ENCODE measurements at places on chromosomes 1 and 21.

DNA sequence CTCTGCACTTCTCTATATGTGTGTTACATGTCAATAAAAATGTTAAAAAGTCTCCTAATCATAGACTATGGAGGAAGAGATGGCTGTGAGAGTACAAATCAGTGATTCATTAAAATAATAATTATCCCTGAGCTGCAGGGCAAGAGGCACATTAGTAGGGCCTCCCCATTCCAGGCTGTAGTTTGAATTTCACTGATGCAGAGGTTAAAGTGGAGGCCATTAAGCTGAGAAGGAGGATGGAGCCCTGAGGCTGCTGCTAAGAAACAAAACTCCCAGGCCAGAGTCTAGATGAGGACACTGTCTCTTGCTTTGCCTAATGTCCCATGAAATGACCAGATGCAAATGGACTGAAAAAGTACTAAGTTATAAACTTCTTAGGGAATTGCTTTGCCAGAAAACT, 89.1 kb upstream of the WDR26 start:
- no peak for DNase-seq

DNA sequence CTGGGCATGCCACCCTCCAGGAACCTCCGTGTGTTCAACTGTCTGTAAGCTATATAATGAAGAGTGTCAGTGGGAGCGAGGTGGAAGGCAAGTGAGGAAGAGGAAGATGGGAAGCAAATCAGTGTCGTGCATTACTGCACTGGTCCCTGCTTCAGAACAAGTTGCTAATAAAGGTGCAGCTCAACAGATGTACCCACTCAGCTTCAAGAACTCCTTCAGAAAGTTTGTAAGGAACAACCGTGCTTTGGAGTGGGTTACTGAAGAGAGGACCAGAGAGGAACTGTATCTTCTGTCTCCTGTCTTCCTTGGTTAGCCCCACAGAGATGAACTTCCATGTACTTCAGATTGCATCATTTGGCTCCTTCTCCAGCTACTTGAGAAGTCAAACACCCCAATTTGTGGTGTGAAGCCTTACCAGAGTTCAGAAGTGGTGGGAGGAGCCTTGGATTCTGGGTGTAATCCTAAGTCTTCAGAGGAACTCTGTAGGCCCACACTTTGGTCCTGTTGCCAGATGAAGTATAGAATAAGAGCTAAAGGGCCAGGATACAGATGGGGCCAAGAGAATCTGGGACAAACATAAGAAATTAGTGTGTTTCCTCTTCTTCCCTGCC, 290.5 kb upstream of the PROX1 start:
- DNase-seq = no peak

DNA sequence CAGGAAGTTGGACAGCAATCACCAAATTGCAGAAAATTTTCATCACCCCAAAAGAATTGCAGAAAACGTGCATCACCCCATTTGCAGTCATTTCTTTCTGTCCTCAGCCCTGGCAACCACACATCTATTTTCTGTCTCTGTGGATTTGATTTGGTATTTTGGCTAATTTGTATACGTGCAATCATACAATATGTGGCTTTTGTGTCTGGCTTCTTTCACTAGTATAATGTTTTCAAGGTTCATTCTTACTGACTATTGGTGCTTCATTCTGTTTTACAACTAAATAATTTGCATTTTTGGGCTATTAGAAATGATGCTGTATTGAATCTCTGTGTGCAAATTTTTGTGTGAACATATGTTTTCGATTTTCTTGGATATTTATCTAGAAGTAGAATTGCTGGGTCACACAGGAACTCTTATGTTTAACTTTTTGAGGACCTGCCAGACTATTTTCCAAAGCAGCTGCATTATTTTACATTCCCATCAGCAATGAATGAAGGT, 24.8 kb upstream of the PRDM2 start:
- peak; percentile 60 for DNase-seq

DNA sequence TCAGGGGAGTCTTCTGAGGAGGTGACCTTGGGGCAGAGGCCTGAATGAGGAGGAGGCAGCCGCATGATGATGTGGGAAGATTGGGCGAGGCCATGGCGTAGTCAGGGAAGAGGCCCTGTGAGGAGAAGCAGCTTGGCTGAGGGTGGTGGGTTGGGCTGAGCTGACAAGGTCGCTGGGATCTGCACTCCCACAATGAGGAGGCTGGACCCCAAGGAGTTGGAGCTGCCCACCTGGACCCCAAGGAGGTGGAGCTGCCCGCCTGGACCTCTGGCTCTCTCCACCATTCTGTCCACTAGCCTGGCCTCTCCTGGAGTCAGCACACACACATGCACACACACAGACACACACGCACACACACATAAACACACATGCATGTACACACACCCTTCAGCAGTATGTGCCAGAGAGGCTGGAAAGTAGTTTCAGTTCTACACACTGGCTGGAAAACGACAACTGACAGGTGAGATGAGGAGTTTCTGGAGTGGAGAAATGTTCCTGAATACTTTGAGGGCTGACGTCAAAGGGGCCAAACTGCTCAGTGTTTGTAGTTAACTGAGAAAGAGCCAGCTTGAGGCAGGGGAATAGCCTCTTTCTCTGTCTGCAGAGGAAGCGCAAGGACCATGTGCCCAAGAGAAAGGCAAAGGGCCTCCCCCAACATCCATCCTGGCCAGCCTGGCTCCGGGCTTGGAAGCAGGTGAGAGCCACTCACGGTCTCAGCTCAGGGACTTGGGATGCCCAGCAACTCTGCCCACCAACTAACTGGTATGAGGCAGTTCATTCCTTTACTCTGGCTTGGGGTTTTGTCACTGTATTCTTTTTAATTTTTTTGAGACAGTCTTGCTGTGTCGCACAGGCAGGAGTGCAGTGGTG, 7.1 kb downstream of the SMPDL3B start:
- DNase-seq = no peak

GRCh38 chr1:32997381-32997891, 32.8 kb upstream of the RNF19B start:
- no peak for DNase-seq

DNA sequence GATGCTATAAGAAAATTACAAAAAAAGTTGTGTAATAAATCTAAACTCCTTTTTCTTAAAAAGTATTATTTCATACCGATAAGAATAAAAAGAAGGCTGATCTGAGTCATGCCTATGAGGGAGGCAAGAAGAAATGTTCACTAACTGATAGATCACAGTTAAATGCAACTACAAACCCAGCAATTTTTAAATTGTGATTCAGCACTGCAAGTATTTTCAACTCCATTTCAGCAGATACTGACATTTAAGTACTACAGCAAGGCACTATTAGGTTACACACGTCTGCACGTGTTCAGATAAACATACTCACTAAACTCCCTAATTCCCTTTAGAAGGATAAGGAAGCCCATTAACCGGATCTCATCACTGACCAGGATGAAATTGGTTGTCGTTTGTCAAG, 213.3 kb upstream of the ZRANB2 start:
- DNase-seq = peak; percentile 57

GRCh38 chr1:89837036-89837481, 16.2 kb downstream of the LRRC8D start:
- no peak for DNase-seq

DNA sequence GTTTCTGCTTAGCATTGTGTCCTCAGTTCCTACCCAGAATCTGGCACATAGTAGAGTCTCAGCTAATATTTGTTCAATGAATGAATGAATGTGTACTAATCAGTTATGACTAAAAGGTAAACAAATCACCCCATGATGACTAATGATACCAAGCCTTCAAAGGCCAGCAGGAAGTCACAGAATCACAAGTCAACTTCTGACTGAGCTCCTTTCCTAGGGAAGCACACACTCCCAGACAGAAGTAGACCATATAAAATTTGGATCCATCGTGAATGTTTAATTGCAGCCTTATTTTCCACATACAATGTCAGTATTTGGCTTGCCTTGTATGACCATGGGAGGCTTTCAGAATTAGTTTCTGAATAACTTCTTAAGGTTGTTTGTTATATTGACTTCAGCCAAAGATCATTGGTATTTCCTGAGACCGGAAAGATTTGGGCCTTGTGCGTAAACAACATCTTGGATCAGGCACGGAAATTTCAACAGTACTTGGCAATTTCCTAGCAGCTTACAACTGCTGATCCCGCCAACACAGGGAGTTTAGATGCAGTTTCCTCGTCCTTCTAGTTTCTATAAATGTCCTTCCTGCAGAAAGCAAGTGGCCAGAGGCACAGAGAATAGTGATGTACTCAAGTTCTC, 185.9 kb upstream of the ATP1B1 start:
- no peak for DNase-seq

DNA sequence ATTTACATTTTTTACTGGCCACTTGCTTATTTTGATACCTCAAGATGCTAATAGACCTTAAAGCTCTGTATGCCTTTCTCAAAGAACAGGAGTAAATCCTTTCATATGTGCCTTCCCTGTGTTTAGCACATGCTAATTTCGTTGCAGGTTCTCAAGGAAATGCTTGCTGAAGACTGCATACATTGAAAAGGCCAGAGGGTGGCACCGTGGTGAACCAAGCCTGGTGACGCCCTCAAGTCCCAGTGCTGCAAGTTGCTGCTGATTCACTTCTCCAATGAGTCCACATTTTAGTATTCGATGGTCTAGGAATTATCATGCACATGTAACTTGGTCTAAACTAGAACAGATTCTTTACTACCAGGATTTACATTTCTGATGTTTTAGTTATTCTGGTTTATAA, 94.1 kb downstream of the CLDN17 start:
- DNase-seq = peak; percentile 29

DNA sequence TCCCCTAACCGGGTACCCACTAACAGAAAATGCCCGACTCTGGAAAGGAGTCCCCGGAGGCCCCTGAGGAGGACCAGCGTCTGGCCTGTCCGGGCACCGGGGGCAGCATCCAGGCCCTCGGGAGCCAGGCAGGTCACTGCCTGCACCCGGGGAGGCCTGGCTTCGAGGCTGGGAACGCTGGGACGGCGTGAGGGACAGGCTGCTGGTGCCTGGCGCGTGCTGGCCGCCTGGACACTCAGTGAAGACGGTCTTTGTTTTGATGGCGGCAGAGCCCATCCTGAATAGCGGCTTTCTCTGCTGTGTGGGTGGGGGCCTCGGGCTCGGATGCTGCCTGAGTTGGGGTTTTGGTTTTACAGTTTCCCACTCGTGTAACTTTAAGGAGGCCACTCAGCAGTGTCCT, 37.6 kb downstream of the PRKCZ start:
- DNase-seq = no peak

DNA sequence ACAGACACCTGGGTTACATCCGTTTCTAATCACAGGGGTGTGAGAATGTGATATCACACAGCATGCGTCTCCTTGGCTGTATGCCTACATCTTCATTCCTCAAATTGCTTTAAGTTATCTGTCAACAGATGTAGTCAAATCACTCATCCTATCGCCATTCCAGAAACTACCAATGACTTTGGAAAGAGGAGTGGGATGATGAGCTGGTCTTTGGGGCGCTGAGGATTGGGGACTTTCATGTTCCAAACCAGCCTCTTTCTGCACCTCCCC, 104.8 kb downstream of the NAV1 start:
- no peak for DNase-seq

- no peak for DNase-seq
Observed at GRCh38 chr1:201890806-201891450, 2.2 kb downstream of the SHISA4 start.

DNA sequence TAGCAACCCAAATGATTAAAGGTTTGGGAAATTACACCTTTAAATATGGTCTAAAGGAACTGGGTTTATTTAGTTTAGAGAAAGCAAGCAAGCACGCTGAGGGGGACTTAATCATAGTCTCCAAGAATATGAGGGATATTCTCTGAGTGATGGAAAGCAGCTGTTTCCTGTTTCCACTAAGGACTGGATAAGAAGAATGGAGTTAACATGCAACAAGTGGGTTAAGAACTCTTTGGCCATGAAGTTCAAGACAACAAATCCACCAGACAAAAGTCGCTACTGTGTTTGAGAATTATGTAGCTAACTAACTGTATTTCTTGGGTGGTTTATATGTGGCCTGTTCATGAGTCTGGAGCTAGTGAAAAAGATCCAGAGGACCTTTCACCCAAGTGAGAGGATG, 85.7 kb downstream of the TGFB2 start:
- no peak for DNase-seq

GRCh38 chr1:208230668-208231529, 13.3 kb downstream of the PLXNA2 start:
- DNase-seq = no peak

DNA sequence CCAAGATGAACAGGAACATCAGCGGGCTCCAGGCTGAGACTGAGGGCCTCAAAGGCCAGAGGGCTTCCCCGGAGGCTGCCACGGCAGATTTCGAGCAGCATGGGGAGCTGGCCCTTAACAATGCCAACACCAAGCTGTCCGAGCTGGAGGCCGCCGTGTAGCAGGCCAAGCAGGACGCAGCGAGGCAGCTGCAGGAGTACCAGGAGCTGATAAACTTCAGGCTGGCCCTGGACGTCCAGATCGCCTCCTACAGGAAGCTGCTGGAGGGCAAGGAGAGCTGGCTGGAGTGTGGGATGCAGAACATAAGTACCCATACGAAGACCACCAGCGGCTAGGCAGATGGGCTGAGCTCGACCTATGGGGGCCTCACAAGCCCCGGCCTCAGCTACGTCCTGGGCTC, 823.4 kb upstream of the NEGR1 start:
- no peak for DNase-seq

DNA sequence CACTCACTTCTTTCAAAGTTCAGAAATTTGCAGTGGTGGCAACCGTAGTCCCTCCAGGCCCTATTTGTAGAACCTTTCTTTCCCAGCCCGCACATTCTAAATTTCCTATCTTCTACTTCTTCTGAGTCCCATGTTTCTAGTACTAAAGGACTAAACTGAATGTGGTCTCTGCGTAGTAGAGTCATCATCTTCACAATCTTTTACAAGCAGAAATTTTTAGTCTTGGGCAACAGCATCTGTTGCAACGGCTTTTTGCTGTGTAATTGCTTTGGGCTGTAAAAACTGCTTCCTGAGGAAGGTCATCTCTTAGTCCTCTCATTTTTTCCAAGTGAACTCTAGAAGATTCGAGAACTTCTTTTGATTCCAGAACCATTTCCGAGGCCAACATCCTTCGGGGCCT, 23.9 kb downstream of the VAV3 start:
- peak; percentile 24 for DNase-seq

DNA sequence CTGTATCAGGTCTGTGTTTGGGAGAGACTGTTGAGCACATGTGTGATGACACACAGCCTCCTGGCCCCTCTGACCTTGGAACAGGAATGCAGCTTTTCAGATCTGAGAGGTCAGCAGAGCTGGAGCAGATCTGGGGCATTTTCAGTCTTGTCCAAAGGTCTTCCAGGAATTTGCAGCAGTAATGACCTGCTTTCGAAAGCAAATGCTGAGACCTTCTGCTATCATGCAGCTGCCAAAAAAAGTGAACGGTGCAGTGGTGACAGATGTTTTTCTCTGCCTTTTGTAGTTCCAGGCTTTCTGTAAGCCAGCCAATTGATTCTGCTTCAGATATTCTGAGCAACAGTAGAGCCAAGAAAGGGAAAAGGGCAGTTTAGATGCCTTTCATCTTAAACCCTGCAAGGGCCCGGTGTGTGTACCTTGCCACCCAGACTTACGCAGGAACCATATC, 137.8 kb upstream of the COA6 start:
- no peak for DNase-seq

GRCh38 chr1:10989095-10989494, 23.4 kb upstream of the TARDBP start:
- DNase-seq = no peak

Data from adipocyte (in vitro differentiated cells).